ENCODE measurements at places on chromosomes 1 and 21.

- DNase-seq, result no peak
Measured at GRCh38 chr1:4087530-4088420, 187.7 kb upstream of the C1orf174 start.

GRCh38 chr1:46246548-46247435 lies 771 bp upstream of the RAD54L start:
- DNase-seq, result peak; percentile 49

GRCh38 chr1:221040691-221041285 lies 161.5 kb downstream of the HLX start:
- no peak for DNase-seq

GRCh38 chr1:77594366-77595112 lies 87.9 kb downstream of the ZZZ3 start:
- no peak for DNase-seq

- no peak for DNase-seq
Measured at GRCh38 chr1:234106032-234106431, 201.6 kb downstream of the SLC35F3 start.

Measured in activated T-cell treated with anti-CD3 and anti-CD28 coated beads for 4 hours (primary cell).